Fibroblast of lung (primary cell): ENCODE measurements at places on chromosomes 11 and 22. TPM values are rescaled to one million over a fixed set of nuclear protein-coding genes. Genes with fewer than 3 reads are reported as not detected.

Gene PC
- total RNA-seq: 10.3 and 22.8 TPM in 2 replicates

Gene SLC37A2
- 0.26 and 0.83 TPM in 2 replicates for total RNA-seq

Gene APOA4
- not detected in 2 replicates for total RNA-seq

Gene PPP1CA
- 90.7 and 104 TPM in 2 replicates for total RNA-seq

Gene THY1
- total RNA-seq: 105 and 292 TPM in 2 replicates

Gene PTPRCAP
- total RNA-seq: under 0.01 and 0.17 TPM in 2 replicates

Gene CHRM1
- not detected in 2 replicates for total RNA-seq

Gene OR4C5
- not detected in 2 replicates for total RNA-seq

Gene CEP126
- total RNA-seq: 1.8 and 6.4 TPM in 2 replicates

Gene E2F8
- total RNA-seq: 0.17 TPM in 1 of 2 replicates, not detected in the other

Gene PKDREJ
- total RNA-seq: under 0.01 TPM in 2 replicates

Gene PTPN5
- not detected in 2 replicates for total RNA-seq

Gene MEI1
- 0.26 and 0.33 TPM in 2 replicates for total RNA-seq

Gene DHCR7
- total RNA-seq: 48.5 and 148 TPM in 2 replicates

Gene GAL3ST1
- 0.17 TPM in 1 of 2 replicates, not detected in the other for total RNA-seq

Gene GTSE1
- total RNA-seq: 0.26 and 2.0 TPM in 2 replicates

Gene MPZL3
- total RNA-seq: 0.26 and 0.33 TPM in 2 replicates

Gene OR51B4
- 0.17 TPM in 1 of 2 replicates, not detected in the other for total RNA-seq

Gene SWAP70
- 28.2 and 45.1 TPM in 2 replicates for total RNA-seq

Gene OR52I1
- not detected in 2 replicates for total RNA-seq
